ENCODE measurements at places on chromosomes 2 and 18. TPM values are rescaled to one million over a fixed set of nuclear protein-coding genes. Genes with fewer than 3 reads are reported as not detected.

RSAD2 gene
- total RNA-seq = 3.3 TPM

LYPD1 gene
- 0.18 TPM for total RNA-seq

DNAJC27 gene
- 3.0 TPM for total RNA-seq

DNA sequence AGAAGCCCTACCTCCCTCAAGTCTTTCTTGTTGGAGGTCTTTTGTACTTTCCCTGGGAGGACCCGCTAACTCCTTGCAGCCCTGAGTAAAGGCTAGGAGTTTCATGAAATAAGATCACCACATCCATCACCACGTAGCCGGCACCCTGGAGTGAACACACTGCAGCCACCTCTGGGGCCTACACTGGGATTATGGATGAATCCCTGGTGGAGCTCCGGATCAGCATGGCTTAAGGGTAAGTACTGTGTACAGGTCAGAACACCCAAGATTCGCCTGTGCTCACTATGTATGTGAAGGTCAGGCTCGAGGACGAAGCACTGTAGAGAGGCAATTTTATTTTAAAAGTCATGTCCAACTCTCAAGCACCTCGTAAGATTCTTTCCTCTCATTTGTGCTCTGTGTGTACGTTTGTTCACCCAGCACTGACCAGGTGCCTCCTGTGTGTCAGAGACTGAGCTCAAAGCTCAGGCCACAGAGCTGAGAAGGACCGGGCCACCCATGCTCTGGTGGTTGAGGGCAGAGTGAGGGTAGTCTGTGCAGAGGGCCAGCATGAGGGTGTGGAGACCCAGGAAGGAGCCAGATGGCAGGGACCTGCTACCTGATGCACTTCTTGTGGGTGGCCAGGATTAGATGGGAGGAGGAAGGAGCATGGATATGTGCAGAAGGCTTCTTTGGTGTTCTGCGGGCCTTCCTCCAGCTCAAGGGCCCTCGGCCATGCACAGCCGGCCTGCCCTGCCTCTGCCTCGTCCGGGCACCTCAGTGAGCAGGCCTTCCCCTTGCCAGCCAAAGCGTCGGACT, 66.7 kb upstream of the TFCP2L1 start:
- no peak for DNase-seq

DNA sequence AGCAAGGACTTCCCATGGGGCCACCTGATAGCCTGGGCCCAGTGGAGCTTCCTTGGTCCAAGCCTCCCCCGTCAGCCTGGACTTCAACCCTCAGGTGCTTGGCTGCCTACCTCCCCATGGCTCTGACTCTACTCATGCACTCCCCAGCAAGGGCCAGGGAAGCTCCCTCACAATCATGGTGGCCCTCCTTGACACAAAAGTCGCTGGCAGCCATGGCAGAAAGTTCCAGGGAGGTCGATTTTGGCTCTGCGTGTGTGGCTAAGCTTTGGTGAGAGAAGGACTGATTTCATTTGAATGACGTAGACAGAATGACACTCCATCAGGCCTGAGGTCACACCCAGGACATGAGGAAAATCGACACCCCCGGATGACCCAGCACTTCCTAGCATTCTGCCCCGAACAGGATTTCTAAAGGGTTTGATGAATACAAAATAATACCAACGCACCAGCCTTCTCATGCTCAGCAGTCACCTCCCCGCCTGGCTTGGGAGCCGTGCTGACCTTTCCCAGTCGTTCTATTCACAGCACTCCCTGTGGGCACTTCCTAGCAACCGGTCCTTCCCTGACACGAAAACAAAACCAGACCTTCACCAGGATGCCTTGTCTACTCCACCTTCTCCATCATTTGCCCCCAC, 52.7 kb downstream of the LBH start:
- DNase-seq = no peak

- DNase-seq = no peak
These were observed 167.6 kb upstream of the ID2 start for GRCh38 chr2:8514274-8514662.

GRCh38 chr2:226644399-226644865, 155.2 kb downstream of the IRS1 start:
- no peak for DNase-seq

DNA sequence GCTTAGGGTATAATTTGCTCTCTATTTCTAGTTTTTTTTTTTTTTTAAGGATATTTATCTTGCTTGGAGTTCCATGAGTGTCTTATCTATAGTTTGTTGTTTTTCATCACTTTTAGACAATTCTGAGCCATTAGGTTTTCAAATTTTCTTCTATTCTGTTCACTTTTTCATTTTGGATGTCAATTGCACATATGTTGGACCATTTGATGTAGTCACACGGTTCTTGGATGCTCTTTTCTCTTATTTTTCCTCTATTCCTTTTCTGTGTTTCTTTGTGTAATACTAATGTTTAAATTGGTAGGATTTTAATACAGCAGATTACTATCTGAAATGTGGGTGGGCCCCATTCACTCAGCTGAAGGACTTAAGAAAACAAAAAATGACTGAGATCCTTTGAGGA, 292.6 kb downstream of the CALCRL start:
- DNase-seq = no peak

GRCh38 chr2:237540223-237540775, 26.1 kb upstream of the PRLH start:
- DNase-seq = no peak

DNA sequence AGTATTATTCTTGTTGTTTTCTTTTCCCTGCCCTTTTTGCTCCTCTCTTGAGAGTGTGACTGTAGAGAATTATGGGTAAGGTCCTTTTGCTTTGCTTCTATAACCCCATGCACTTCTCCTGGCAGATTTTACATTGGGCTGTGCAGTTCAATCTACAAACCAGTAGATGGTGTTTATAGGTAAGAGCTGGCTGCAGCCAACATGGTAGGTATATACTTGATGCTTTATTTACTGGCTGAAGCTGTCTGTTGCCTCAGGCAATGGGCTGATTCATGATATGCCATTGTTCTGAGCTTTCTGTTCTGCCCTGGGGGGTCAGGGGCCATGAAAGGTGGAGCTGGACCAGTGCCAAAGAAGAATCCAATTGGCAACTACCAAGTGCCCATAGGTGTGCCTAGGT, 48.3 kb upstream of the MYL1 start:
- DNase-seq = no peak
